ENCODE measurements at places on chromosomes 1 and 21.

GRCh38 chr1:25694167-25695007 is 77.8 kb downstream of the MAN1C1 start:
- no peak for DNase-seq

GRCh38 chr1:32144033-32144432 is 35.4 kb upstream of the TXLNA start:
- no peak for DNase-seq

DNA sequence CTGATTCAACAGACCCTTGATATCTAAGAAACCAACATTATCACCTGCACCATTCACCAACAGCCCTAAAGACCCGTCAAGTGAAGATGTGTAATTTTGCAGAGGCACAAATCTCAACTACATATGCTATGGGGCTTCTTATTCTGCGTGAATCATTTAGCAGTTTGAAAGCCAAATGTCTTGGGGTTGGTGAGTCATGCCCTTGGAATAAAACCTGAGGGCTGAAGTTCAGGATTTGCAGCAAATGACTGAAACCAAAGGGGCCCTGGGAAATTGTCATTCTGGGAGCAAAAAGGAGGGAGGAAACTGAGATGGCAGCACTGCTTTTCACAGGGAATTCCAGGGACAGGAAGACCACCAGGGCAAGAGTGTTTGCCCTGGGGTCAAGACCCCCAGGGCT is 79.2 kb upstream of the TNR start:
- DNase-seq = no peak

DNA sequence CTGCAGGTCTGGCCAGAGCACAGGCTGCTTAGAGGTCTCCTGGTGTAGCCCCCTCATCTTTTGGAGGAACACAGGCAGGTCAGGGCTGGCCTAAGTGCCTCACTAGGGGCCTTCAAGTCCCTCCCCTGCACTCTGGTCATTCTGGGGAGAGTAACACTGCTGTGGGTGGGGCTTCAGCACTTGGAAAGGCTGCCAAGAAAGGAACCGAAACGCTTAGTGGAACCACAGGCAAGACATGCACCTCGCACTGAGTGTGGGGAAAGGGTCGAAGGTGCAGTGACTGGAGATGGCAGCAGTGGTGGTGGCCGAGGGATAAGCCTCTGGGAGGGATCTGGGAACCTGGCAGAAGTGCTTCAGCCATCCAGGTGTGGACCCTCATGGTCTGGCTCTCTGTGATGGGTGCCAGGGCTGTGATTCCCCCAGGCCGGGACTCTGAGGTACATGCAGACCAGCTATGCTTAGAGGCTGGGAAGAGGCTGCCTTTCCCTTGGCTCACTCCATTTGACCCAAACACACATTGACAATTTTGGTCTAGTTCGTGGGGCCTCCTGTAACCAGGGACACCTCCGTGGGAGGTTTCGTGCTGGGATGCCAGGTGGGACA is 182.9 kb upstream of the CSF3R start:
- DNase-seq = no peak

DNA sequence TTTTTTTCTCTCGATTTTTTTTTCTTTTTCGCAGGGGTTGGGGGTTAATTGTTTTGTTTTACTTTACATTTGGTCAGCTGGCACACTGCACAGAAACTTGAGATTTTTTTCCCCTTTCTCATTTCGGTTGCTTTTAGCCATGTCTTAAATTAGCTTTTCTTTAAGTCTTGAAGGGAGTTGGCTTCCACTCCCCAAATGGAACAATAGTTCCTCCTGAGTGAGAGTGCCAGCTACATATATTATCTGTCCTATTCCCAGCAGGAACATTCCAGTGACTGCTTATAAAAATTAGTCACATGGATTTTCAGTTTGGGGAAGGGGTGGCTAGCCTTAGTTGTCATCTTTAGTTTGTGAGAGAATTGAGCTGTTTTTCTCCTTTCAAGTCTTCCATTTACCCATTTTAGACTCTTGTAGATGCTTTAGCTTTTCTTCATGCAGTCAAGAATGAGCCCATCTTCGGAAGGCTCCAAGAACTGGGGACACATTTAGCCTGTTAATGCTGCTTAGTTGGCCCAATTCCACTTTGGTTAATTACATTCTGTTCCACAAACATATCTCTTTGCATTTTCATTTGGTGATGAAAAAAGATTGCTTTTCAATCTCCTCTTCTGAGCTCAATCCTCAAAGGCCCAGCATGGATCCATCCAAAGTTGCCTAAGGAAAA is 510.1 kb upstream of the CXADR start:
- no peak for DNase-seq

- DNase-seq = no peak
Observed at GRCh38 chr1:91569411-91570119, 68.9 kb downstream of the CDC7 start.

DNA sequence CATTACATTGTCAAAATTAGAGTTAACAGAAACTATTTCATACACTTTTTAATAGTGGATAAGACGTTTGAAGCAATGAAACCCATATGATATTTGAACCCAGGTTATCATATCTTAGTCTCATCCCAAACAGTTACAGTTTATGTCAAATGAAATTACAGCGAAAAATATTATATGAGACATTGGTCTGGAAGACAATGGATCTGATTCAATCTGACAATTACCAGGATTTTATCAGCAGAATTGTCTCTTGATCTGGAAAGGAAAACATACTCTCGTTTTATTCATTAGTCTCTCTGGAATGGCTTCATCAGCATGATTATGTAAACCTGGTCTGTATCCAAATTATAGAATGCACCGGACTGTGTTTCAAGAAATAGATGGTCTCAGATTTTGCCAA is 818.6 kb downstream of the NCAM2 start:
- DNase-seq = no peak

GRCh38 chr1:85576642-85577418 is 3.7 kb upstream of the CCN1 start:
- DNase-seq = no peak

DNA sequence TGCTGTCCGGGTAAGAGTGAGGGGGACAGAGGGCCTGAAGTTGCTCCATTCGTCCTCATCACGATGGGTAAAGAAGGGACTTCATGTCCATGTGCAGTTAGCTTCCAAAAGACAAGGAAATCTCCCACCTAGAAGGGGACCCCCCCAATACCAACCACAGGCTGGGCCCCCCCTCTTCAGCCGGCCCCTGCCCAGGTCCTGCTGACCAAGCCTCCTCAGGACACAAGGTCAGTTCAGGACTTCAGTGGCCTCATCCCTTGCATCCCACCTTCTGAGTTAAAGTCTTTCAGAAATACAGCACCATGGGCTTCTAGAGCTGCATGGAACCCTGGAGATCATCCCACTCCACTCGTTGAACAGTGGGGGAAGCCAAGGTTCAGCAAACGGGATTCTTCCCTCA is 115.4 kb upstream of the ERG start:
- DNase-seq = no peak

- no peak for DNase-seq
Observed at GRCh38 chr1:70117046-70117445, 88.3 kb downstream of the LRRC40 start.

DNA sequence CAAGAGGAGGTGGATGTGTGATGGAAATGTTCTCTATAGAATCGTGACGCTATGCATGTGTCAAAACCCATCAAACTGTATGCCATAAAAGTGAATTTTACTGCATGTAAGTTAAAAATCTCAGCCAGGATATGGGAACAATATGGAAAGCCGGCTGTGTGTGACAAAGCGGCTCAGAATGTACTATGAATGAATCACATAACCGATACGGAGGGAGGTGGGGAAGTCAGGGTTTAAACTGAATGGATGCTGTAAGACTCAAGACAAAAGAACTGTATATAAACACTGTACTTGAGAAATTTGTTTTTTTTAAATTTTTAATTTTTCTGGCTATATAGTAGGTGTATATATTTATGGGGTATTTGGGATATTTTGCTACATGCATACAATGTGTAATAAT is 111.6 kb upstream of the PDE4B start:
- no peak for DNase-seq

DNA sequence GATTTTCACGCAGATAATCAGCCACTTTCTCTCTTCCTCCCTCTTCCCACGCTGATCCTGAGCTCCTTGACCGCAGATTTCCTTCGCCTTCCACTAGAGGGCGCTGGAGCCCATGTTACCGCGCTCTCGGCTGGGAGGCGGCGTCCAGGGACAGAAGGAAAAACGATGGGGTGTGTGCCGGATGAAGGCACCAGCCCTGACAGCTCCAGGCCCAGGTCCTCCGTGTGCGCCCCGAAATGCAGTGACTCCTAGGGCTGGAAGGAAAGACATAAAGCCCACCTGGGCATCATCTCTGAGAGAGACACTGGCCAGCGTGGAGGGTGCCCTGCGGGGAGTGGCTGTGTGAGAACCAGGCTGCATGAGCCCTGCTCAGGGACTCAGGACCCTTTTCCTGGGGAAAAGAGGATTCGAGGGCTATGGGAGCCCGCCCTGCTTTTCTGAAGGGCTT is 44.9 kb upstream of the CYP2J2 start:
- no peak for DNase-seq

DNA sequence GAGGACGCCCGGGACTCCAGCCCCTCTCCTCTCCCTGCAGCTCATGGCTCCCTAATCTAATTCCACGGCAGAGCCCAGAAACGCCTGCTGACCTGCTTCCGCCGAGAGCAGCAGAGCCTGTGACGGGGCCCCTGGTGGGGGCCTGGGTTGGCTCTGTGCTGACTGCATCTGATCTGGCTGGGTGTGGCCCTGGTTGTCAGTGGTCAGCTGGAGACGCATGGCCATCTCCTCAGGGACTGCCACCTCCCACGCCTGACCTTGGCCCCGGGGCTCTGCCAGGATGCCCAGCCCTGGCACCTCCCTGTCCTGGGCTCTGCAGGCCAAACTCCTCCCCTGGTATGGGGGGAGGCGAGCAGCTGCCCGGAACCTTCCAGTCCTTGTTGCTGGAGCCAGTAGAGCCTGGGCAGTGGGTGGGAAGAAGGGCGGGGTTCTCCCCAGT is 1.1 kb upstream of the PLCH2 start:
- DNase-seq = no peak

- DNase-seq = no peak
Observed at GRCh38 chr21:26115305-26115704, 55.3 kb downstream of the APP start.

DNA sequence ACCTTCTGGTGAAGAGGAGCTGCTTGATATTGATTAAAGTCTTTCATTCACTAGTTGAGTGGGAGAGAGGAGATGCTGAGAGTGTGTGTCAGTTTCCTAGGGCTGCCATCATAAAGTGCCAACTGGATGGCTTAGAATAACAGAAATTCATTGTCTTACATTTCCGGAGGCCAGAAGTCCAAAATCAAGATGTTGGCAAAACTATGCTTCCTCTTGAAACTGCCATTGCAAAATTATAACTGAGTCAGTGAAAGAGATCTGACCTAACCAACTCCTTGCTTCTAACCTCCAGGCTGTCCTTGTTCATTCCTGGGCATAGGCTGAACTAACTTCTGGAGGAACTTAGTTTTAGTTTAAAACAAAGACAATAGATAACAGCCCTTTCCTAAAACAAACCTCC is 47.1 kb downstream of the PTGS2 start:
- no peak for DNase-seq

- no peak for DNase-seq
Observed at GRCh38 chr1:93710499-93711453, 29.1 kb upstream of the BCAR3 start.

DNA sequence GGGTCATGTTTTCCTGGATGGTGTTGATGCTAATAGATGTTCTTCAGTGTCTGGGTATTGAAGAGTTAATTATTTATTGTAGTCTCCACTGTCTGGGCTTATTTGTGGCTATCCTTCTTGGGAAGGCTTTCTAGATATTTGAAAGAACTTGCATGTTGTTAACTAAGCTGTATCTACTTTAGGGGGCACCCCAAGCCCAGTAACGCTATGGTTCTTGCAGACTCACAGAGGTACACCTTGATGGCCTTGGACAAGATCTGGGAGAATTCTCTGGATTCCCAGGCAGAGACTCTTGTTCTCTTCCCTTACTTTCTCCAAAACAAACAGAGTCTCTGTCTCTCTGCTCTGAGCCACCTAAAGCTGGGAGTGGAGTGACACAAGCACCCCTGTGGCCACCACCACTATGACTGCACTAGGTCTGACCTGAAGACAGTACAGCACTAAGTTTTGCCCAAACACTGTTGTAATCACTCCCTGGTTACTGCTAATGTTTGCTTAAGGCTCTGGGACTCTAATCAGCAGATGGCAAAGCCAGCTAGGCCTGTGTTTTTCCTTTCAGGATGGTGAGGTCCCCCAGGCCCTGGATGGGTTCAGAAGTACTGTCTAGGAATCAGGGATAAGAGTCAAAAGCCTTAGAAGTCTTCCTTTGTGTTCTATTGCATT is 76.5 kb upstream of the C1orf21 start:
- no peak for DNase-seq

- DNase-seq = no peak
Observed at GRCh38 chr1:54200519-54200997, 591 bp downstream of the MRPL37 start.

DNA sequence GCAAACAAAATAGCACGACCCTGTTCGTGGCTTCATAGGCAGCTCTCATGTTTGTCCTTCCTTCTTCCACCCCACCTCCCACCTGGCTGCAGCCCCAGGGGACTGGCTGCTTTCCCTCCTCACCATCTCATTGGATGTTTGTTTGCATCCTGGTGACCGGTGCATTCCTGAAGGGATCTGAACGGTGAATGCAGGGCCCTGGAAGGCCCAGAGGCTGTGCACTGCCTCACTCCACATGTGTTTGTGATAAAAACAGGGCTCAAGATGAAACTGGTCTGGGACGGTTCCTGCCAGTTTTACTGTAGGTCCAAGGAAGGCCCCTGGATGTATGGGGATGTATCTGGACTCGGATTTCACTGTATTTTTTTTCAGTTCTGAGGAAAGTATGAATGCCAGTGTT is 42.8 kb downstream of the CNN3 start:
- DNase-seq = no peak

GRCh38 chr1:7405844-7406500 is 365.1 kb upstream of the VAMP3 start:
- no peak for DNase-seq

Data from stimulated activated CD8-positive, alpha-beta memory T cell treated with anti-CD3 and anti-CD28 coated beads, Interleukin-4, amount 100 ng/mL, for 4 hours (primary cell).